ENCODE measurements at places on chromosomes 6 and 20.

DNA sequence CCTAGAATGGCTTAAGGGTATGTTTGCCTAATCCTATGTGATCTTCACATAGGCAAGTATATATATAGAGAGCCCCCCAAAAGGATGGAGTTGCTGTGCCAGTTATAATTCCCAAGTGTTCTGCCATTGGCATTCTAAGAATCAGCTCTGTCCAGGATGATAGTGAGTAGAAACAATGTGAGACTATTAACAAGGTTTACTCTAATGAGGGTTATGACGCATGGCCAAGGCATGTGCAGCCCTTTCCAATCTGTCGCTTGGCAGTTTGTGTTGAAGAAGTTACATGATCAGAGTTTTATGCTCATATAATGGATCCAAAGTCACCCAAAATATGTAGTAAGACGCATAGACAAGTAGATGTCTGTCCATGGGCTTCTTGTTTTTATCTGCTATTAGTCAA is 33.6 kb downstream of the VGLL2 start:
- DNase-seq: no peak

- no peak for DNase-seq
Observed at GRCh38 chr6:110421749-110422443, 6.5 kb upstream of the DDO start.

- no peak for DNase-seq
Observed at GRCh38 chr6:145530454-145530853, 204.9 kb downstream of the EPM2A start.

DNA sequence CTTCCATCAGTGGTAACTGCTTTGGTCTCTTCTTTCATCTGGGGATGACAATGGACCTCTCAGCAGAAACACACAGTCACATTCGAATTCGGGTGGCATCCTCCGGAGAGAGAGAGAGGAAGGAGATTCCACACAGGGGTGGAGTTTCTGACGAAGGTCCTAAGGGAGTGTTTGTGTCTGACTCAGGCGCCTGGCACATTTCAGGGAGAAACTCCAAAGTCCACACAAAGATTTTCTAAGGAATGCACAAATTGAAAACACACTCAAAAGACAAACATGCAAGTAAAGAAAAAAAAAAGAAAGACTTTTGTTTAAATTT is 6.1 kb downstream of the EDN1 start:
- no peak for DNase-seq

GRCh38 chr6:867378-867777 is 174.4 kb upstream of the EXOC2 start:
- DNase-seq: no peak

- DNase-seq: no peak
Observed at GRCh38 chr20:60715172-60715571, 536.9 kb upstream of the CDH4 start.
